Osteoblast (primary cell): ENCODE measurements at places on chromosomes 16 and 17. TPM values are rescaled to one million over a fixed set of nuclear protein-coding genes. Genes with fewer than 3 reads are reported as not detected.

DNA sequence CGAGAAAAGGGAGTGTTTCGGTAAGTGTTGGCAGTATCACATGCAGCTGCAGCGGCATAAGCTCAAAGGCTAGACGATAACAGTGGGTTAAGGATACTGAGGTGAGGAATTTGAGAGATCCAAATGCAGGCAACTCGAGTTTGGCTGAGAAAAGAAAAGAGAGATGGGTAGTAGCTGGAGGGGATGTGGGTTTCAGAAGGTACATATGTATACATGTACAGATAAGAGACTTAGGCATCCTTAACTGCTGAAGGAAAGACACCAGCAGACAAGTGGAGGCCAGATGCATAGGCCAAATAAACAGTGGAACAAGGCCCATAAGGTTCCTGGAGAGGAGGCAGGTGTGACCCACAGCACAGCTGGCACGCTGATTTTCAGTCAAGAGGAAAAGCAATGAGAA lies 86.6 kb upstream of the NETO2 start:
- H3K36me3 ChIP-seq, result peaks cover 3% of the 10 kb centered on the region
- no peaks in the 10 kb centered on the region for H3K27me3 ChIP-seq
- no peaks in the 10 kb centered on the region for H3K4me1 ChIP-seq
- no peak for DNase-seq
- no peak overlapping the region for H3K27ac ChIP-seq

LRRC37B gene
- total RNA-seq, result 17.0 and 23.0 TPM in 2 replicates

AURKB gene
- total RNA-seq, result 3.6 and 4.7 TPM in 2 replicates

GRCh38 chr16:82287937-82288336 lies 117.9 kb upstream of the MPHOSPH6 start:
- DNase-seq, result no peak
- no peaks in the 10 kb centered on the region for H3K4me1 ChIP-seq
- no peak overlapping the region for H3K27ac ChIP-seq
- no peaks in the 10 kb centered on the region for H3K27me3 ChIP-seq

DNA sequence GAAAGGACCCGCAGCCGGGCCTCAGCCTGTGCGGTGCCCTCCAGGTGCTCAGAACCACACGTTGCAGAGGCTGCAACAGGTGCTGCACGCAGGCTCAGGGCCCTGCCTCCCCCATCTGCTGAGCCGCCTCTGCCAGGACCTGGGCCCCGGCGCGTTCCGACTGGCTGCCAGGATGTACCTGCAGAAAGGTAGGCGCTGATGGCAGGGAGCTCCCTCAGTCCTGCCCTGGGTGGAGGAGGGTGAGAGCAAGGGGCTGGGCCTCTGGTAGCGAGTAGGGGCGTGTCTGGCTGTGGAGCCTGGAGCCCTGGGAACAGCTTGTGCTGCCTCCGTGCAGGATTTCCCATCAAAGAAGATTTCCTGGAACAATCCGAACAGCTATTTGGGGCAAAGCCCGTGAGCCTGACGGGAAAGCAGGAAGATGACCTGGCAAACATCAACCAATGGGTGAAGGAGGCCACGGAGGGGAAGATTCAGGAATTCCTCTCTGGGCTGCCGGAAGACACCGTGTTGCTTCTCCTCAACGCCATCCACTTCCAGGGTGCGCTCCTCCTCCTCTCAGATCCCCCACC lies 4.4 kb downstream of the SERPINF2 start:
- DNase-seq, result peak; percentile 78
- H3K36me3 ChIP-seq, result no peaks in the 10 kb centered on the region
- no peak overlapping the region for H3K4me3 ChIP-seq
- H3K27me3 ChIP-seq, result no peaks in the 10 kb centered on the region

SMIM22 gene
- total RNA-seq, result not detected in 2 replicates

TERB1 gene
- 0.29 and 0.36 TPM in 2 replicates for total RNA-seq

- H3K36me3 ChIP-seq, result no peaks in the 10 kb centered on the region
- peaks cover 62% of the 10 kb centered on the region for H3K4me1 ChIP-seq
- no peak overlapping the region for H3K4me3 ChIP-seq
- DNase-seq, result no peak
- H3K27me3 ChIP-seq, result no peaks in the 10 kb centered on the region
These were observed 304.4 kb downstream of the SEC14L1 start for GRCh38 chr17:77444984-77445759.

DRC3 gene
- total RNA-seq, result 1.8 and 2.9 TPM in 2 replicates

GRCh38 chr17:27670791-27671590 lies 40.0 kb downstream of the LGALS9 start:
- no peak overlapping the region for H3K4me3 ChIP-seq
- H3K4me1 ChIP-seq, result no peaks in the 10 kb centered on the region
- H3K27ac ChIP-seq, result no peak overlapping the region

- H3K27ac ChIP-seq, result no peak overlapping the region
- no peak overlapping the region for H3K4me3 ChIP-seq
- H3K36me3 ChIP-seq, result no peaks in the 10 kb centered on the region
These were observed 204.7 kb downstream of the HS3ST4 start for GRCh38 chr16:25896411-25896810.

PPY gene
- total RNA-seq, result not detected in 2 replicates

DNA sequence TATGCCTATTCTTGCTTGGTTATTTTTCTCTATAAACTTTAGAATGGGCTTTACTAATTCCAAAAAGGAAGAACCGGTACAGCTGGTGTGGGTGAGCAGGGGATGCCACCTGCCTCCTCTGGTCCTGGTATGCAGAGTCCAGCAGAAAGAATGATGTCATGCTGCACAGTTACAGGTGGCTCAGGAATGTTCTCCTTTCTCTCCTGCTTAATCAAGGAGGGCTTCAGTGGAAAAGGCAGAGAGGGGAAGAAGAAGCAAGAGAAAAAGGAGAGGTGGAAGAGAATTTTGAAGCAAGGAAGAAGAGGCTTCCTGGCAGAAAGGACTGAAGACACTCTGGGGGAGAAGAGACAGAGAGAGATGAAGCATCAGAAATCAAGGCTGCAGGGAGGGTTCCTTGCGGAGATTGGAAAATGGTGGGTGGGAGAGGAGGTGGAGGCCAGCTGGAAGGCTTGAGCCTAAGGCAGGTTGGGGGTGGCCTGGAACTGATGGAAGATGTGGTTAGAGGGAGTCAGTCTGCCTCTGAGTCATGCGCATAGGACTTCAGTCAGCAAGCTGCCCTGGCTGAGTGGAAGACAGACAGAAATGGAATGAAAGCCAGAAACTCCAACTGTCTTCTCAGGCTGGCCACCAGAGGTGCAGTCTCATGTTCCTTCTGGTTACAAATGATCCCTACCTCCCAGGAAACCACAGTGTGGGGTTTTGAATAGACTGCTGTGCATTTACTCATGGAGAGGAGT lies 64.6 kb upstream of the CRHR1 start:
- no peak overlapping the region for H3K4me3 ChIP-seq
- DNase-seq, result peak; percentile 93
- peaks cover 14% of the 10 kb centered on the region for H3K4me1 ChIP-seq
- H3K27me3 ChIP-seq, result peaks cover 14% of the 10 kb centered on the region
- no peak overlapping the region for H3K27ac ChIP-seq
- no peaks in the 10 kb centered on the region for H3K36me3 ChIP-seq

KRT27 gene
- not detected in 2 replicates for total RNA-seq

DNA sequence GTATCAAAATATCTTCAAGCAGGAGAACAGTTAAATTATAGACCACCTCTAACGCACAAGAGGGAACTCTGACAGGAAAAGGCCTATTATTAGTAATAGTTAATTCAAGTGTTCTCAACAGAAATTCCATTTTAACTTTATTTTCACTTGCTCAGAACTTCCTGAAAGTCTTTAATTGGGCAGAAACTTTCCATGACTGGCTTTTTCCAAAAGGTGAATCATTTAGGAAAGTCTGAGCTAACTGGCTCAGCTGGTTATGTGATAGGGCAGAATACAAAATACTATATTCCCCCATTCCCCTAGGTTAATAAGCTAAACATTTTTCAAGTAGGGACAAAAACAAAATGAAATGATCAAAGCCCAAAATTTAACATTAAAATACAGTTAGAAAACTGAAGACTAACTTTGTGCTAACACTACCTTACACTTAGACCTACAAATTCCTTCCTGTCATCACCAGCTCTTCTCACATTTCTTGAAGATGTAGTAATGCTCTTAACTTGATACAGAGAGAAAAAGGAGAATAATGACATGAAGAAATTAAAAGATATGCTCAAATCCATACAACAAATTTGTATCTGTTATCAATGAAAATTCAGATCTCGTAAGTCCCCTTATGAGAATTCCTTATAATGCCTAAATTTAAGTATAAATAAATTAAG lies 31.0 kb downstream of the CFDP1 start:
- no peak overlapping the region for H3K4me3 ChIP-seq
- DNase-seq, result peak; percentile 72
- H3K36me3 ChIP-seq, result no peaks in the 10 kb centered on the region
- no peaks in the 10 kb centered on the region for H3K27me3 ChIP-seq
- peak overlapping the region; percentile 86 for H3K27ac ChIP-seq
- peaks cover 12% of the 10 kb centered on the region for H3K4me1 ChIP-seq

GRCh38 chr17:81927152-81927652 lies 333 bp downstream of the MAFG start:
- H3K4me3 ChIP-seq, result peak overlapping the region; percentile 89
- H3K27me3 ChIP-seq, result no peaks in the 10 kb centered on the region
- peaks cover 2% of the 10 kb centered on the region for H3K36me3 ChIP-seq
- H3K4me1 ChIP-seq, result peaks cover 23% of the 10 kb centered on the region
- peak; percentile 96 for DNase-seq
- peak overlapping the region; percentile 89 for H3K27ac ChIP-seq

SRR gene
- total RNA-seq, result 20.6 and 22.4 TPM in 2 replicates

PRSS27 gene
- 1.5 and 2.5 TPM in 2 replicates for total RNA-seq

FBXW10B gene
- total RNA-seq, result 0.29 and 0.36 TPM in 2 replicates

DNA sequence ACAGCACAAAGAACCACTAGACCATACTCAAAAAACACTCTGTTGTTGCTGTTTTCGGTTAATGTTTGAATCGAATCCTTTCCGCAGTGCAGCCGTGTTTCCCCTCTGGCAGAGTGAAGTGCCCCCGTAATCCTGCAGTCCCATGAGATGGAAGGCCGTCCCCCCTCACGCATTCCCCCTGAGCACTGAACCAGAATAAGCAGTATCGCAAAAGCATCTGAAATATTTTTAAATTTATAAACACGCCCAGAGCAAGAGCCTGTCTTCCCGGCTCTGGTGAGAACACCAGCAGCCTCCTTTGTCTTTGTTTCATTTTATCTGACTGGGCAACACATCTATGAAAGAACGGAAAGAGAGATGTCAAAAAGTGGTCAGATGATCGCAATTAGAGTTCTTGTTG lies 121.0 kb upstream of the ADAMTS18 start:
- peak; percentile 26 for DNase-seq
- H3K27ac ChIP-seq, result no peak overlapping the region
- H3K4me3 ChIP-seq, result no peak overlapping the region
- H3K36me3 ChIP-seq, result no peaks in the 10 kb centered on the region
- H3K4me1 ChIP-seq, result peaks cover 5% of the 10 kb centered on the region
- H3K27me3 ChIP-seq, result no peaks in the 10 kb centered on the region
